ENCODE measurements at places on chromosomes 2 and 18. TPM values are rescaled to one million over a fixed set of nuclear protein-coding genes. Genes with fewer than 3 reads are reported as not detected.

ATP6V1B1 gene
- total RNA-seq, result not detected

PAX8 gene
- total RNA-seq, result 5.2 TPM

AQP4 gene
- total RNA-seq, result not detected

TAF4B gene
- 4.0 TPM for total RNA-seq

ECEL1 gene
- total RNA-seq, result not detected

Data from M059J (cell line).